ENCODE measurements at places on chromosomes 5 and 9.

- peak; percentile 43 for DNase-seq
Observed at GRCh38 chr5:33311893-33312292, 128.9 kb upstream of the TARS1 start.

- DNase-seq: peak; percentile 20
Observed at GRCh38 chr9:75181750-75182149, 93.4 kb downstream of the OSTF1 start.

- no peak for DNase-seq
Observed at GRCh38 chr5:6747103-6747502, 33.9 kb downstream of the TENT4A start.

- DNase-seq: no peak
Observed at GRCh38 chr5:137708062-137708461, 27.8 kb downstream of the KLHL3 start.

GRCh38 chr9:98726735-98727134, 18.0 kb upstream of the GABBR2 start:
- DNase-seq: peak; percentile 23

DNA sequence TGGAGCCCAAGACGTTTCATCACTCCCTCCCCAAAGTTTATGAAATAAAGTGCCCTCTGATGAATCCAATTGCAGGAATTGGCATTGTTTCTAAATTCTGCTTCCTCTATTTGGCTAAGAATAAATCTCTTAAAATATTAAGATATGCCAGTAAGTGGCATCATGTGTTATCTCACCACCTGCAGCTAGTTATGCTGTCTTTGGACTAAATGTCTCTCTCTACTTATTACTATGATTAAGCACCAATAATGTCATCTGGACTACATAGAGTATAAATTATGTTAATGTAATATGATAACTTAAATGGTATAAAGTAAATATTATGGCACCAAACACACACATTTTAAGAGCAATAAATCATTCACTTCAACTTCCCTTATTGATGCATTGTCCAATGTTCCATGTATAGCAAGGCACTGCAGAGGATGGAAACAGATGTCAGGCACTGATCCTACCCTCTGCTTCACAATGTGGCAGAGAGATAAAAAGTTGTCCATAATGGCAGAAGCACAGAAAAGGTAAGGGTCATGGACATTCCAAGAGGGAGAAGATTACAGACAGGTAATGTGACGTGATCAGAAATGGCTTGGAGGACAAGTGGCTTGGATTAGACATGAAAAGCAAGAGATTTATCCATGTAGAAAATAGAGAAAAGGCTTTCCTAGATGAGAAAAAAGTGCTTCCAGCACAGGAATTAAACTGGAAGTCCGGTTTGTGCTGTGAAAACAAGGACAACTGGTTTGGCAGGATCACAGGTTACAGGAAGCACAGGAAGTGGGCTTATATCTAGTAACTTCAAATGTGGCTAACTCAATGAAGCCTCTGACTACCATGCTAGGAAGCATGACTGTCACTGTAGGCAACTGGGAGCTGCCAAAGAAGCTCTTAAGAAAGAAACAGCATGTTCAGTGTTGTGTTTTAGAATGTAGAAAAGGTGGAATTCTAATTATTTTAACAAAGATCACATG, 26.7 kb downstream of the MARCHF11 start:
- DNase-seq: no peak

- DNase-seq: no peak
Observed at GRCh38 chr5:15951550-15951949, 228.0 kb downstream of the MARCHF11 start.

DNA sequence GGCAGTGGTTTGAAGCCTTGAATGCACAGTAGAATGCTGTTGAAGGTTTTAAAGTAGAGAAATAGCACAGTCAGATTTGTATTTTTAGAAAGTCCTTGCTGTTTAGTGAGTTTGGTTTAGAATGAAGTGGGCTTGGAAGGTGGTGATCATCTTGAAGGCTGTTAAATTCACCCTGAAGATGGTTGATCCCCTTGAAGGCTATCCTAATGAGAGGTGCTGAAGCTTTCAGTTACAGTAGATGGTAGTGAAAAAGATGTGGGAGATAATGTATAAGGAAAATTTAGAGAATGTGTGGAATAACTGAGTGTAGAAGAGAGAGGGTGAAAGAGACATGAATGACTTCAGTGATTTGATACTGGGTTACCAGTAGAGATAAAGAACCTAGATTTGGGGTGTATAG, 16.0 kb downstream of the TENT2 start:
- no peak for DNase-seq

DNA sequence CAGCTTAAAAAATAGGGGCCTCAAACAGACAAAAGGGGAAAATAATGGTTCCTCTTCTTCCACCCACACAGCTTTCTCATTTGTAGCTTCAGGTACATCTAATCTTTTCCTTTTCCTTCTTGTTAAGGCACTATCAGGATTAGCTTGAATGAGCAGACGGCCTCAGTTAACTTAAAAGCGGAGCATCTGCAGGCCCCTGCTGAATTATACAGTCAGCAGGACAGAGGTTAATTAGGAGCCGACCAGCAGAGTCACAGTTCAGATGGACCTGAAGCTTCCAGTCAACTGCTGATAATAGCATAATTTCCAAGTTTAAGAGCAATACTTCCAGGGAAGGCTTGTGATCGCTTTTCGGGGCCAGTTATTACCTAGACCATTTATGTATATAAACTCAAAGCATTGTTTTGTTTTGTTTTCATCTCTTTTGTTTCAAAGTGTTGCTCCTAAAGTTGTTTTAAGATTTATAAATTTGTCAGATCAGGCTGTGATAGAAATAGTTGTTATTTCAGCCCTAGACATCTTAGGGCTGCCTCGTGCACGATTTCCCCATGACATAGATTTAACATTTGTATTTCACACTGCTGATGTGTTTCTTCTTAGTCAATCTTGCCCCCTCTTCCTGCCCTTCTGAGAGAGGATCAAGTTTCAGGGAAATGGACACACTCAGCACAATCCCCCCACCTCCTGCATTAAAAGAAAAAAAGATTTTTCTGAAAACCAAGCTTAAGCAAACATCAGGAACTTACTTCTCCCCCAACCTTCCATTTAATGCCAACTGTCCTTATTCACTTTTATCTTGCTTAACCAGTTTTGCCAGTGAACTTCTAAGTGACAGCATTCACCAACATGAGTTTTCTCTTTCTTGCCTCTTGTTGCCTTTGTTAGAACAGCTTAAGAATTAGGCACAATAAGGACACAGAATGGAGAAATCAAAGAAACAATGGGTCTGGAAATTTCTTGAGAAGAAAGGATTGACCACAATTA, 449.8 kb downstream of the ARHGEF28 start:
- no peak for DNase-seq

- DNase-seq: peak; percentile 89
Observed at GRCh38 chr9:37574241-37574721, 1.9 kb downstream of the FBXO10 start.

DNA sequence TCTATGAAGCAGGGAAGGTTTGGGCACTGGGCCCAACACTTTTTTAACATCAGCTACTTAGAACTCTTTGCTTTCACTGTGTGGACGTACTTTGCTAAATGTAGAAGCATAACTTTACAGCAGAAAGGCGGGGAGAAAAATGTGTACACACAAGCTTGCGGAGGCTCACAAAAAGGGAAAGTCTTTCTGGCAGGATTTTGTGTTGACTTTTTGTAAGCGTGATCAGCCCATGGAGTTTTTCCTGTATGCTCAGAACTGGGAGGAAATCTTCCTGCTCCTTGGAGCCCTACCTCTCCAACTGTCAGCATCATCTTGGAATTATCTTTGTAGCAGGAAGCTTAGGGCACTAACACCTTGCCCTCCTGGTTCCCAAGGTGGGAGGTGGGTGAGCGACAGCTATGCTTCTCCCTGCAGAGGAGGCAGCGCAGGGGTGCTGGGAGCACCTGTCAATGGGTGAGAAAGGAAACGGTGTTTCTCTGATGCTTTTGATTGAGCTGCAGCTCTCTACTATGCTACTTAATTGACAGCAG, 321.9 kb downstream of the GADD45G start:
- no peak for DNase-seq

DNA sequence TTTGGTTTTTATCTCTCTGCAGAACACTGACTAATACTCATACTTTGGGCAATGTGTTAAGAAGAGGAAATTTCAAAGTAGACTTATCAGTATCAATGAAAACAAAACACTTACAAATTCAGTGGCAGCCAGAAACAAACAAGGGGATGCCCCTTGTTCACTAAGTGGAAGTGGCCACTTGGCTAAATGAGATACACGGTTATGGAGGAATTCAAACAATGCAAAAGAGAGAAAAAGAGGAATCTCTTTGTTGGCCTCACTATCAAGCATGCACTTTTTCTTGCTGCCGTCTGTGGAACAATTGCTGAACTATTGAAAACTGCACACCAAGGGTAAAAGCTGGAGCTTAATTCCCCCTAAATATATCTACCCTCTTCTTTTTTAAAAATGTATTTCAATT, 2044.9 kb upstream of the CDH6 start:
- no peak for DNase-seq

DNA sequence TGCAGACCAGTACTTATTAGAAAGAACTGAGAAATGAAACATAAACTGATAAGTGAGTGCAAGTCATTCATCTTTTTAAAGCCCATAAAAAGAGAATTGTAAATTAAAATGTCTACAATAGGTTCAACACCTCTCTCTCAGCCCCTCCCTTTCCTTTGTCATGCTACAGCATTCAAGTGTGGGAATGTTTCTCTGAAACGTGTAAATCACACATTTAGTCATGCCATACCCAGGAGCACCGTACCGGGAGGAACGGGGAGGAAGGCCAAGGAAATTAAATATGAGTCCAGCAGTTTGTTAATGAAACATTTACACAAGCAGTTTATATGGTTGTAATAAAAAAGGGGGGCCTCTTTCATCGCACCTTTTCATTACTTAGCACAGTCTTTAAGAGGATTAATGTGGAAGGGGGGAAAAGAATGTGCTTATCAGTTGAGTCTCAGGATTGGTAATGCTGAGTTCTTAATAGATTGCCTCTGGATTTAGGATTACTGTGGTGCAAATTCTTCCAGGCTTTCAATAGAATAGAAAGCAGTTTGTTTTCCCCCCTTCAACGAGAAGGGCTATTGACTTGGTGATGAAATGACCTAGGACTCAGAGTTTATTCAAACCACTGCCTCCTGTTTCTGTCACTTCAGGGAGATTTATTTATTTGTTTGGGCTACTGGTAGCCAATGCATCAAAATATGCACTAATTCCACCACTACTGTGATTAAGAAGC, 176.0 kb upstream of the ZNF608 start:
- peak; percentile 39 for DNase-seq

DNA sequence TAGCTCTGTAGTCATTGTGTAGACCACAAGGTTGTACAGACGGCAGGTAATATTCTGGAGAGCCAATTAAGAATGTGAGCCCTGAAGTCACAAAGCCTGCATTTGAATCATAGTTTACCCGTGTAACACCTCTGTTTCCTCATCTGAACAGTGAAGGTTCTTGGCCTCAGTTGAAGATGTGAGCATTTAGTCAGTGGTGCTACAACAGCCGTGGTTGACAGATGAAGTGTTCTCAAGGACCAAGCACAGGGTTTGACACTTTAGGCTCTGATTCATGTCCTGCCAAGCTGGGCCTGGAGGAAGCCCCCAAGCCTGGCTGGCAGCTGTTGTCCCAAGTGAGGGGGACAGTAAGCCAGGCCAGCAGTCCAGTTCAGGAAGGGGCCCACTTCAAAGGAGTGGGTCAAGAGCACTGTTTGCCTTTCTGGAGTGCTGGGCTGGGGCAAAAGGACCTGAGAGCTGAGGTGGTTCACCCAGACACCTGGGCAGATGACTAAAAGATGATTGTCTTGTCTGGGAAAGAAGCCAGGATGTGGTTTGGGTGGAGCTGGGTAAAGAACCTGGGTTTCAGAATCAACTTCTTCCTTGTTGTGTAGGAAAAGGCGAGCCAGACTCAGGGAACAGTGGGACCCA, 20.7 kb downstream of the FAXDC2 start:
- DNase-seq: no peak

- DNase-seq: no peak
Observed at GRCh38 chr5:50547303-50547702, 106.2 kb upstream of the EMB start.

DNA sequence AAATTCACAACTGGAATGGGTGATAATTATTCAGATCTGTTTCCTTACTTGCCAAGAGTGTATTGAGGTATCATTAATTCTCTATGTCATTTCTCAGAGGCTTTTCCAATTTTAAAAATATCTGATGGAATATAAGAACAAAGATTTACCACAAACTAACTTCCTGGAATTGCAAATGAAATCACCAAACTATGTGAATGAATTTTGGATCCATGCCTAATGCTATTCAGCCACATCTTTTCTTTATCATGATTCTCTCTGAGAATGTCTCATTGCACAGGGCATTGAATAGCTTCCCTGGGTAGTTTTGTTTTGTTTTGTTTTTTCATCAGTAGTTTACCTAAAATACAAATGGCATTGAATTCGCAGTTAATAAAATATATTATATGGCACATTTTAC, 146.9 kb upstream of the FBN2 start:
- no peak for DNase-seq

DNA sequence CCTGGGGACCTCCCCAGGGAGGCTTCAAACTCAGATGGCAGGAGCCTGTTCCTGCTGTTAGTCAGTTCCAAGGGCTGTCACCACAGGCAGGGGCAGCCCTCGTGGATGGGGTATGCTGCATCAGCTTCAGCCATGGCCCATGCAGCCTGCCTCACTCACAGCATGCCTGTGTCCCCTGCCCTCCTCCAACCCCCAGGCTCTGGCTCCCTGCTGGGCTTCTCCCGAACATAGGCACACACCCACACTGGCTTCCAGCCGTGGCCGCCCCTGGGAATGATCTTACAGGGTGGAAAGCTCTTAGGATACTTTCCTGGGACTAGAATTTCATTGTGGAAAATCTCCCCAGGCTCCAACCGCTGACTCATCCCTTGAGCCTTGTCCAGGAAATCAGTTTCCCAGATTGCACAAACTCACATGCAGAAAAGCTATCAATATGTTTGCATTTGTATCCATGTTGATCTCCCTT, 163.8 kb downstream of the SEC61B start:
- peak; percentile 91 for DNase-seq

GRCh38 chr5:43425983-43426382, 13.8 kb upstream of the CCL28 start:
- DNase-seq: peak; percentile 56

DNA sequence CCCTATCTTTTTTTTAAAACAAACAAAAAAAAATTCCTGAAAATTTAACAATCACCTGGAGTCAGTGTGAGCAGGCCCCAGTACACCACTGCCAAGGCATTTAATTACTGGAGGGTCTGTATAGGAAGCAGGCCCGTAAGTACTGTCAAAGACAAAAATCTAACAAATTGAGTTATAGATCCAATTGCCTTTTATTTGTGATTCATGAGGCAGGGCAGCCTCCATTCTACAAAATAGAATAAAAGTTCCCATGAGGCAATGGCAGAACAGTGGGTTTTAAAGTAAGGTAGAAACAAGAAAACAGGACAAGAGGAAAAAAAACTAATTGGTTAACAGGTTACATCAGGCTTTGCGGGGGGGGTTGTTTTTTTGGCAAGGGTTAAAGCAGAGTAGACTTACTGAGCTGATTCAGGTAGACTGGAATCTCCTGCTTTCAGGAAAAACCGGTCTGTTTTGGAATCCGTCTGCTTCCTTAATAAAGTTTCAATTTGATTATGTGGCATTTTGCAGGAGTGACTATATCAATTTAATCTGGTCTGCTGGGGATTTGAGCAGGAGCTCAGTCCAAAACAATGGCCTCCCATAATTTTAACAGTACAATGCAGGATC, 48.9 kb downstream of the AUH start:
- no peak for DNase-seq

- DNase-seq: no peak
Observed at GRCh38 chr9:37972351-37972848, 68.5 kb upstream of the SLC25A51 start.

All from mesenchymal stem cell (in vitro differentiated cells and primary cell).